Omental fat pad (tissue), 4 donors: ENCODE measurements at places on chromosomes 6 and 20.
A peak's percentile ranks its signal among the peaks of the same experiment; 100 is the strongest.

DNA sequence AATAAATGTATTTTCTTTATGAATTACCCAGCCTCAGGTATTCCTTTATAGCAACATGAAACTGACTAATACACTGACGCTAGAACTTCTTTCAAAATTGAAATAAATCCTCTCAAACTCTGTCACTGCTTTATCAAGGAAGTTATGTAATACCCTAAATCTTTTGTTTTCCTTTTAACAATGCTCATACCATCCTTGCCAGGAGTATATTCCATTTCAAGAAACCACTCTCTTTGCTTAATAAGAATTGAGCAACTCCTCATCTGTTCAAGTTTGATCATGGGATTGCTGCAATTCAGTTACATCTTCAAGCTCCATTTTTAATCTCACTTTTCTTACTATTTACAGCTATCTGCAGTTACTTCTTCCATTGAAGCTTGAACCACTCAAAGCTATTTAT is 707.6 kb upstream of the MARCKS start:
- no peak for DNase-seq

DNA sequence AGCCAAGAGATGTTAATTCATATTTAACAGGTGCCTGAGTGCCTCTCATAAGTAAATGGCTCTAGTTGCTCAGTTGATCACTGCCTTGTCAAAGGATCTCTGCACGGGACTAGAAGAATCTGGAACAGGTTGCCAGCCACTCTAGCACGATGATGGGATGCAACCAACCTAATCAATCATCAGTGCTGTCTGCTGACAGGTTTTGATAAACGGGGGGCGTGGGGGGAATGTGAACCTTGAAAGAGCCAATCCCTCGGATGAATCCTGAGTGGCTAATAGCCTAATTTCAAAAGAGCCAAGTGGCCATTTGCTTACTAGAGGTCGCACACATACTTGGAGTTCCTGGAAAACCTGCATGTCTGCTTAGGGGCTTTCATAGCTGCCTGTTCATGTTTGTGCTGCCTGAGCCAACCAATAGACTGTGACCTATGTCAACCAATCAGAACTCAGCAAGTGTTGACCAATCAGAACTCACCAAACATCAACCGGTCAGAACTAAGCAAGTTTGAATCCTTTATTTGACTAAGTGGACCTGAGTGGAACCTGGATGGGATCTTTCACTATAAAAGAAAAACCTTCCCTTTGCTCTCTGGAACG is 43.5 kb upstream of the ECI2 start:
- no peak for DNase-seq

DNA sequence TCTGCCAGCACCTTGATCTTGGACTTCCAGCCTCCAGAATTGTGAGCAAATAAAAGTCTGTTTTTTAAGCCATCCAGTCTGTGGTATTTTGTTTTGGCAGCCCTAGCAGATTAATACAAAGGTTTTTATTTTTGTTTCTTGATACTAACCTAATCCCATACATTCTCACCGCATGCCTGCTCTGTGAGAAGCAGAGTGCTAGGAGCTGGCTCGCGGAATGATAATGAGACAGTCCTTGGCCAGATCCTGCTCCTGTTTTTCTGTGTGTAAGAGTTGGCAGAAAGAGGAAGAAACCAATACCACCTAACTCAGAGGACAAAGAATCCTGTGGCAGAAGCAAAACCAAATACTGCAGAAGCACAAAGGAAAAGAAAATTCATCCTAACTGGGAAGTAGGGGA is 82.6 kb downstream of the KIF16B start:
- no peak for DNase-seq

- DNase-seq: no peak
Observed at GRCh38 chr6:13377054-13377758, 48.9 kb upstream of the TBC1D7 start.

- no peak for DNase-seq
Observed at GRCh38 chr6:558959-559358, 97.9 kb downstream of the HUS1B start.

GRCh38 chr20:10316582-10316981 is 98.0 kb downstream of the SNAP25 start:
- no peak for DNase-seq

- DNase-seq: no peak
Observed at GRCh38 chr20:13338999-13339411, 117.9 kb downstream of the ISM1 start.

GRCh38 chr6:83097204-83097603 is 29.7 kb downstream of the DOP1A start:
- DNase-seq: no peak

DNA sequence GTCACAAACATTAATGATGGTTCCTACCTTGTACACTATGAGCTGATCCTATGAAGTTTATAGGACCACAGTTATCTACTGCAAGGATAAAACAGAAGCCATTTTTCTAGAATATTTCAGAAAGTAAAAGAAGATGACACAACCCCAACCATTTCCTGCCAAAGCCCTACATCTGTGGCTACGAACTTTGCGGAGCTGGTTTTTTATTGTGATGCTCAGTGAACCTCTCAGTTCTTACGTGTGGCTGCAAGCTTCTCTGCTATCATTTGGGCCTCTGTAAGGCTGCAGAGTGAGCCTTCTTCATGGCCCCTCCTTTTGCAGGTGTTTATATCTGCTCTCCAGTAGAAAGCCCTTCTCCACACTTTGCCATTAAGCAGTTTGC is 17.8 kb upstream of the TAGAP start:
- no peak for DNase-seq

- no peak for DNase-seq
Observed at GRCh38 chr6:16236631-16237199, 1.7 kb upstream of the GMPR start.

- DNase-seq: peak; percentile 43
Observed at GRCh38 chr20:23668477-23668951, 20.3 kb downstream of the CST4 start.

DNA sequence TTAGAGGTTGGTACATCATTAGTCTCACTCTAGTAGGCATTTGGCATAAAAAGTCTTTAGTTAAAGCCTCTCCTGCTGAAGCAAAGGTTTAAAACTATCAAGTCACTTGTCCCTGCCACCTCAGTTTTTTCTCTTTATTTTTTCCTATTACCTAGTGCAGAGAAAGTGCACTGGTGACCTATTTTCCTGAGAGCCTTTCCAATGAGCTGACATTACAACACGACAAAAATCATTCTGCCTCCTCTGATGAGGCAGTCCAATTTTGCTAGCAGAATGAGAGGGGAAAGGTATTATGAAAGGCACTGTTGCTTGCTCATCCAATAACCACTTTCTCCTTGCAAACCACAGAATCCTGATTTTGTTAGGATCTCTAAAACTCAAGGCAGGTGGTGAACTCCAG is 73.3 kb upstream of the SGK1 start:
- DNase-seq: no peak

- DNase-seq: no peak
Observed at GRCh38 chr6:88301888-88302768, 136.0 kb upstream of the CNR1 start.

DNA sequence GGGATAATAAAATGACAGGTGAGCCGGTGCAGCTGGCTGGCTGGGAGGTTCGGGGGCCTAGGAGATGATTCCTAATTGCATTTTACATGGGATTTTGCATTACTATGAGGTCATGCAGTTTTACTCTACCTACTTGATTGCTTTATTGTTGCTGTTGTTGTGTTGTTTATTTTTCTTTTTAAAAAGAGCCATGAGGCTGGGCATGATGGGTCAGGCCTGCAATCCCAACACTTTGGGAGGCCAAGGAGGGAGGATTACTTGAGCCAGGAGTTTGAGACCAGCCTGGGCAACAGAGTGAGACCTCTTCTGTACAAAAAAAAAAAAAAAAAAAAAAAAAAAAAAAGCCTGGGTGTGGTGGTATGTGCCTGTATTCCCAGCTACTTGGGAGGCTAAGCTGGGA is 104.8 kb downstream of the GJA1 start:
- DNase-seq: no peak

DNA sequence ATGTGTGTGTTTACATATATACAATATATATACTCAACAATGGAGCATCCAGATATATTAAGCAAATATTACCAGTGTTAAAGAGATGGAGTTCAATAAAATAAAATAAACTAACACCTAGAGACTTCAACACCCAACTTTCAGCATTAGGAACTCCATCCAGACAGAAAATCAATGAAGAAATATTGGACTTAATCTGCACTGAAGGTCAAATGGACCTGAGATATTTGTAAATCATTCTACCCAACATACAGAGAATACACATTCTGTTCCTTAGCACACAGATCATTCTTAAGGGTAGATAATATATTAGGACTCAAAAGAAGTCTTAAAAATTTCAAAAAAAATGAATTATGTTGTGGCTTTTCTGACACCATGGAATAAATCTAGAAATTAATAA is 832.3 kb upstream of the ADGRB3 start:
- no peak for DNase-seq

DNA sequence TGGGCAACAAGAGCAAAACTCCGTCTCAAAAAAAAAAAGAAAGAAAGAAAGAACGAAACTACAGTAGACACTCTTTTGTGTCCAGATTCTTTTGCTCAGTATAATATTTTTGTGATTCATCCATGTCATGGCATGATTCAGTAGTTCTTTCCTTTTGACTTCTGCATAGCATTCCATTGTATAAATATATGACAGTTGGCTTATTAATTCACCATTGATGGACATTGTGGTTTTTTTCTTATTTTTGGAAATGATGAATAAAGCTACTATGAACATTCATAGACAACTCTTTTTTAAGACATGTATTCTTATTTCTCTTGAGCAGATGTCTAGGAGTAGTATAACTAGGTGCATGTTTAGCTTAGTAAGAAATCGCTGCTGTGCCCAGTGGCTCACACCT is 10.3 kb upstream of the IER3 start:
- no peak for DNase-seq

DNA sequence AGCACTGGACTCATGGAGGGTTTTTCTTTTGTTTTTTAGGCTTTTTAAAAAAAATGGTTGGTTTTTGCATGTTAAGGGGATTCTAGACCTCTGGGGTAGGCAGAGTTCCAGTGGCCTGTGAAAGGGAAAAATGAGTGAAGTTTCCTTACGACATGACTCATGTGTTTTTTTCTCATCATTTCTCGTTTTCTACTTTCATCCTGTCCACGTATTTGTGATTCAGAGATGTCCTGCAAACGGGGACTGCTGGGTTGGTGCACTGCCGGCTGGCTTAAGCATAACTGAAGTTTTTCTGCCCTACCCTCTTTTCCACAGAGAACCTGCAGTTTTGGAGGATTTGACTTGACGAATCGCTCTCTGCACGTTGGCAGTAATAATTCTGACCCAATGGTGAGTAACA is 182.3 kb downstream of the SASH1 start:
- no peak for DNase-seq

GRCh38 chr20:40481337-40481736 is 207.7 kb downstream of the MAFB start:
- DNase-seq: no peak

DNA sequence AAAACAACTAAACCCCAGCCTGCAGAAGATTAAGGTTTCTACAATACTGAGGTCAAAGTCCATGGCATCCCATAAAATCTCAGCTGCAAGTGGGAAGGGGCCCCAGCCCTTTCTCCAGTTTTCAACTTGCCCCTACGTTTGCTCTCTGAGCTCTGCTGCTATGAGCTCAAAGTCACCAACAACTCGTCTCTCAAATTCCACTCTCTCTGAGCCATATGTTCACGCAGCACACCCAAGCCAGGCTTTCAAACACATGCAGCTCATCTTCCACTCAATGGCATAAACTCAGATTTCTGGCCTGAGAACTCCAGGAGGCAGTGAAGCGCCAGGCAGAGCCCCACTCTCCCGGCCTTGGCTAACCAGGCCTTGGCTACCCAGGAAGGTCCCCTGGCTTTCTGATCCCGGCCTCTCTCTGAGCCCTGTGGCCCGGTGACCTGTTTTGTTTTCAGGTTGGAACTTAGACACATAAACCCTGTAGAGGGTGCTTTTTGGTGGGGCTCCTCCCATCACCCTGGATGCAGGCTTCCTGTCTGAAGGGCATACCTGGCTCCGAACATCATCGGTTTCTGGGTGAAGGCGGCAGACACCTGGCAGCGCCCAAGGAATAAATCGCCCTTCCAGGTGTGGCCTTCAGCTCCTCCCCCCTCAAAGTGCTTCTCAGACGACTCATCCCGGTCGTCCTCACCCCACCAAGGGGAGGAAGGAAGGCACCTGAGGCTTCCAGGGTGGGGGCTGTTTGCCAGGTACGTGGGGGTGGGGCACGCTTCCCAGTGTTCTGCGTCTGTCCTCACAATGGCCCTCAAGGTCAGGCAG is 12.4 kb downstream of the SLC22A23 start:
- no peak for DNase-seq

DNA sequence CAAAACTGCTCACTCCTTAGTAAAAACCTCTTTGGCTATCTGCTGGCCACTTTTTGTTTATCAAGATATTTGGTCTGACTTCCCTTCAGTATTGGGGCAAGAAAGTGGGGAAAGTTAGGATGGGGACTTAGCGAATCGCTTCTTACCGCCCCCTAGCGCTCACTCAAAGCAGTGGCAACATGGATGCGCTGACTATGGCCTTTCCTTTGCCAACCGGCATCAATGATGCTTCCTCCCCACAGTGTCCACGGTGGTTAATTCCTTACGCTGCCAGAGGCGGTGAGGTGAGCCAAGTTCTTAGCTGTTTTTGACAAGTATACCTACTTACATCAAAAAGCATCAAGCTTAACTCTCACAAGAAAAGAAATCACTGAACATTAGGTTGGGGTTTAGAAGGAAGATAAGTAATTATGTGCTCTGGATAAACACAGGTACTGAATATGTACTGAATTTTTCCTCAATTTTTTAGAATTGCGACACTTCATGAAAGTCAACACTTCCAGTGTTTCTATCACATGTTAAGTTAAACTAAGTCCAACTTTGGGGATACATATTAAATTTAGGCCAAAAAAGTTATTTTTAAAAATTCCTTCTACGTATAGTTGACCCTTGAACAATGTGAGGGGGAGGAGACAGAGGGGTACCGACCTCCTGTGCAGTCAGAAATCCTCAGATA is 86.7 kb downstream of the GMDS start:
- DNase-seq: no peak

GRCh38 chr6:136723780-136724179 is 68.5 kb downstream of the MAP3K5 start:
- DNase-seq: no peak

GRCh38 chr20:57708694-57709673 is 831 bp downstream of the PMEPA1 start:
- DNase-seq: no peak

- DNase-seq: no peak
Observed at GRCh38 chr6:44096612-44097011, 30.6 kb downstream of the MRPL14 start.
